Activated naive CD8-positive, alpha-beta T cell treated with anti-CD3 and anti-CD28 coated beads for 36 hours (primary cell): ENCODE measurements at places on chromosomes 6 and 20.

DNA sequence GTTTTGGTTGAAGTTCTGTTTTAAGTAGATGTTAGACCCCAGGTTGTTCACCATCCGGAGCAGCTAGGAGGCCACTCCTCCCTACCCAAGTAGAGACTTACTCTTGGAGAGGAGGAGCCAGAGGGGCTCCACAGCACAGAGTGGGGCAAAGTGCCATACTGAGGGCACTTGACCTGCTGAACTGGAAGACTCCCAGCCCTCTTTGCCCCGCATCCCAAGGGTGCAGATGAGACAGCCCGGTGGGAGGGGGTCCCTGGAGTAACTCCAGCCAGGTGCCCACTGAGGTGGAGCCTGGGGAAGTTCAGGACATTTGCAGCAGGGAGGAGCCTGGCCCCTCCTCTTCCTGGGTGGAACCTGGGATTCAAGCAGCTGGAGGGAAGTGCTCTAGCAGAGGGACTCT, 102.1 kb upstream of the GPR6 start:
- no peak for DNase-seq

DNA sequence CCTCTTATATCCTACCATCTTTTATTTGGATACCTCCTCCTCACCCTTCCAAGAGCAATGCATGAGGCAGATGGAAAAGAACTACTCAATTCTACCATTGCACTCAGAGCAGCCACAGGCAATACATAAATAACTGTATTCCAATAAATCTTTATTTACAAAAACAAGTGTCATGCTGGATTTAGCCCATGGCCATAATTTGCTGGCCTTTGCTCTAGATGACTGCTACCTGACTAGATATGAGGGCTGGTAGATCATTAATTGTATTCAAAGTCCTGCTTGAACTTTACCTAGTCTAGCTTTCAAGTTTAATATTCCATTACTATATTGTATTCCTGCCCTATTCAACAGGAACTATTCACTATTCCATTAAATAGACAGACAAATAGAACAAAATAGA, 37.1 kb downstream of the AFG1L start:
- no peak for DNase-seq

GRCh38 chr6:5215159-5215558, 45.6 kb downstream of the LYRM4 start:
- no peak for DNase-seq

DNA sequence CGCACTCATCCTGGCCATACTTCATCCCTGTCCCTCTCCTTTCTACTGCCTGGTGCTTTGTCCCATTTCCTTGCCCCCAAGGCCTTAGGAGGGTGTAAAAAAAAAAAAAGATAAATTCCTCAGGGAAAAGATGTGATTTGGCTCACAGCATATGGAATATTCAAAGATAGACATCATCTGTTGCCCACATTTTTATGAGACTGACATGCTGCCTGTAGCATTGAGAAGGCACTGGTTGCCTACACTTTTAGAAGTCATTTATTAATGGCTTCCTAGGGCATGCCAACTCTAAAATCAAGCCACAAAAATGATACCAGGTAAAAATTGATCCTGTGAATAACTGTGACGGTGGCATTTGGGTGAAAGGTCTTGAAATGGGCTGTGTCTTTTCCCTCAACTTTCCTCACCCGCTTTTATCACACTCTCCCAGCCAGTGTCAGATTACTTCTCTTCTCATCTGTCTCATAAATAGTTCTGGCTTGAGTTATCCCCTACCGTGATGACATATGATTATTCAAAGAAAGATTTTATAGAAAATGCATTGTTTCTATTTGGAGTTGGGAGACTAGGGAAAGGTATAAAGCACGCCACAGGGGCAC, 139.4 kb downstream of the CARMIL1 start:
- DNase-seq: no peak

DNA sequence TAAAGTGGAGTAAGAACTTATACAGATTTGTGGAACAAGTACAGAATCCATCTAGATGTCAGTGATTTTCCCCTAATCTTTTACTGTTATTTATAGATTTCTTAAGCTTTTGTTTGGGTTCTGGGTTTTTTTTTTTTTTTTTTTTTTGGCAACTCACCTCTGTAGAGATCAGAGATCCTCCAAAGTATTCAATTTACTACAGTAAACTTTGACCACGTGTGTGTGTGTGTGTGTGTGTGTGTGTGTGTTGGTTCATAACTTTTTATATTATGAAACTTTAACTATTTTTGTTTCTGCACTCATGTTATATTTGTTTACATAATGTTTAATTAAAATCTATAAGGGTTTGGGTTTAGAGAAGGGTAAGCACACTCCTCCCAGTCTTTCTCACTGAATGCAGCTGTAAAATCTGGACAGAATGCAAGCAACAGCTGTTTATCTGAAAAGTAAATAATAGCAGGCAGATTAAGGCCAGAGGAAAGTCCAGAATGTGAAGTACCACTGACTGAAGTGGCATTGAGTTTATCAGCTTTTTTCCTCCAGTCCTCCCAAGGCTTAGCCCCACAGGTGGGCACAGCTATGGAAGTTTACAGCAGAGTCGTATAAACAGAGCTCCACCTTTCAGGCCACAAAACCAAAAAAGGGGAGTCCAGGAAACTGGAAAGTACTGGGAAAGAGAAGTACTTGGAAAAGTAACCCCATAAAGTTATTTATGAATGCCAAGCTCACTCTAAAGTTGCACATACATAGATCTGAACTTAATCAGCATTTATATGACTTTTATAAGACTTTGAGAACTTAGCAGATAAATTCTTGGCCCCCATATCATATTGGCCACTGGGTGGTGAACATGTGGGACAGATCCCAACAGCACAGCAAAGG, 43.0 kb upstream of the CD2AP start:
- no peak for DNase-seq

DNA sequence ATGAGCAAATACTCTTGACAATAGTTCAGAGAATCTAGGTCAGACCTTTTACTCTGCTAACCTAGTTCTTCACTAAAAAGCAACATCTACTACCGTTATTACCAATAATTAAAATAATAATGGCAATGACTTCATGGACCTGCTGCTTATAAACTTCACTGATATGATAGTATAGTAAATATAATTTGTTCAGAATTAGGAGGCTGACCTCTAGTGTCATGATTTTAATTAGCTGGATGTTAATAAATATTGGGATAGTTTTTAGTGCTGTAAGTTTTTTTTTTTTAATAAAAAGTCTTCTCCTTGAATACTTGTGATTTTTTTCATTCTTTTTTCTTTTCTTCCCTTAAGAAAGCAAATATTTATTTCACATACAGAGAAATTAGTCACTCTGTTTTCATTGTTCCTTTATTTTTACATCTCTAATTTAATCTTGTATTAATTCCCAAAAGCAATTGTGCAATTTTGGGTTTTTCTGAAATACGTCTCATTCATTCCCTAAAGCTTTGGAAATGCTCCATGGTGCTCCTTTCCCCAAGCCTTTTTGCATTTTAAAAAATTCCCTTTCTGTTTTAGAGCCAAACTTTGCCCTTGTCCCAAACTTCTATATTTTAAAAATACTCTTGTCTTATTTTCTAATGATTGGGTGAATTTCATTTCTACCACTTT, 46.6 kb upstream of the UST start:
- no peak for DNase-seq
